ENCODE measurements at places on chromosomes 13 and 19.

GRCh38 chr19:15986701-15987100, 37.9 kb downstream of the OR10H4 start:
- no peak for DNase-seq

GRCh38 chr19:19410553-19411550, 5.4 kb downstream of the GATAD2A start:
- DNase-seq: no peak

GRCh38 chr13:81395368-81395767, 1054.4 kb upstream of the SPRY2 start:
- DNase-seq: no peak

DNA sequence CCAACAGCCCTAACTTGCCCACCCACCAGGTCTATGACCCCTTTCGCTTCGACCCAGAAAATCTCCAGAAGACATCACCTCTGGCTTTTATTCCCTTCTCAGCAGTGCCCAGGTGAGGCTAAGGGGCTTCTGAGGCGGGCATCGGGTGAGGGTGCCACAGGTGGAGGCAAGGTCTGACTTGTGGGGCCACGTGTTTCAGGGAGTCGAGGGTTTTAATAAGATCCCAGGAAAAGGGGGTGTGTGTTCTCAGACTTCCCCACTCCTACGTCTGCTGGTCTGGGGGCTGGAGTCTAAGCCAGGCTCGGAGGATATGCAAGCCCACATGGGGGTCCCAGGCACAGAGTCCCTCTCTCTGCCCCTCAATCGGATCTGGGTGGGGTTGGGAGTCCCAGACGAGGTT, 30.9 kb upstream of the CYP4F8 start:
- DNase-seq: no peak

DNA sequence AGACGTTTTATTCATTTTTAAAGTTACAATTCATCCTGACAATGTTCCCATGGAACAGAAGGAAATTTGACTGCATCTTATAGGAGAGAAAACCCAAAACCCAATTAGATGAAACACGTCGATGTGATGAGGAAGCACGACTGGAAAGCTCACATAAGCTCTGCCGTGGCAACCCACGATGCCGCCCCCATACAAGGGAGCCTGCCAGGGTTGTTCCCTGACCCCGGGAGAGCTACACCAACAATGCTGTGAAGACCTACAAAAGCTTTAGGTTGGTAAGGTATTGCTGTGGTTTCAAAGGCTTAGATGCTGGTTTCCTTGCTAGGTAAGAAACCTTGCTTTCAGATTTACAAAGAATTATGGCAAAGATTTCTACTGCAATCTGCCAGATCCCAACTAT, 393.1 kb downstream of the KLF12 start:
- DNase-seq: no peak

GRCh38 chr19:6963244-6963852, 57.9 kb downstream of the MBD3L2B start:
- DNase-seq: no peak

DNA sequence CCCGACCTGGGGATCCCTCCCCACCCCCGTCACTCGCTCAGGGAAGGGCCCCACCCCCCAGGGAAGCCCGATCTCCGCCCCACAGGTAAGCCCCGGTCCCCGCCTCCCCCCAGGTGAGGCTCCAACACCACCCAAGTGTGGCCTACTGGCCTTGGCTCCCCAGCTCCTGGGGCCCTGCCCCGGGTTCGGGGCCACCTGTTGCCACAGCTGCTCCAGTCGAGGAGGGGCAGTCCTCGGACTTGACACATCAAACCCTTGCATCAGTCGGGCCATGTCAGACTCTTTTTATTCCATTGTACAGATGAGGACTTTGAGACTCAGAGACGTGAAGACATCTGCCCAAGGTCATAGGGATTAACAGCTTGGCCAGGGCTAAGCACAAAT, 512 bp downstream of the CC2D1A start:
- DNase-seq: peak; percentile 68

DNA sequence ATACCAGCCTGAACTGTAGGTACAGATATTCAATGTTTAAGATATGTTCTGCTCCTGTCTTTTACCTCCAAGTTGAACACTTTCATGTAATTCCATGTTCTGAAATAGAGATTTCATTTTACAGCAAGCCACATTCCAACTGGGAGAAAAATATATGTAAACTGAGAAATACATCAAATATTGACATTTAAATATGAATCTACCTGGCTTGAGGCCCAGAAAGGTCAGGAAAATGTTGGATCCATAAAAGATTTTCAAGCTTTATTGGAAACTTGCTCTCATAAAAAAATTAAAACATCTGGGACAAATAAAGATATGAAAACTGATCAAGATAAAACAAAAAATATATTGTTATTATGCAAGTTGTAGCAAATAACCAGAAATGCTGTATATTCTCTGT, 1078.7 kb upstream of the ATXN8OS start:
- no peak for DNase-seq

Measured in NCI-H1417 (cell line).